Stimulated activated CD8-positive, alpha-beta memory T cell treated with anti-CD3 and anti-CD28 coated beads, Interleukin-4, amount 100 ng/mL, for 1 hour (primary cell): ENCODE measurements at places on chromosomes 16 and 17.
A peak's percentile ranks its signal among the peaks of the same experiment; 100 is the strongest.

- DNase-seq, result no peak
Observed at GRCh38 chr16:88759245-88759975, 25.6 kb downstream of the PIEZO1 start.

DNA sequence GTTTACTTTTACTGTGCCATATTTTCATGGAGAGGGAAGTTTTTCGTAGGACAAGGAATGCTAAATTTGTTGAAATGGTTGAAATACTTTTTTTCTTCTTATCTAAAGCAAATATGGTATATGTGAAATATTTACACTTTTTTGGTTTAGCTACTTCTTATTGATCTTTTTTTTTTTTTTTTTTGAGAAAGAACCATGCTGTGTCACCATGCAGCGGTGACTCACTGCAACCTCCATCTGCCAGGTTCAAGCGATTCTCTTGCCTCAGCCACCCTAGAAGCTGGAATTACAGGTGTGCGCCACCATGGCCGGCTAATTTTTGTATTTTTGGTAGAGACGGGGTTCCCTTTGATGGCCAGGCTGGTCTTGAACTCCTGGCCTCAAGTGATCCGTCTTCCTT, 100.5 kb downstream of the FTO start:
- no peak for DNase-seq

- no peak for DNase-seq
Observed at GRCh38 chr16:57911743-57912142, 59.2 kb downstream of the CNGB1 start.

GRCh38 chr17:61659437-61659836, 68.4 kb upstream of the NACA2 start:
- DNase-seq, result no peak

DNA sequence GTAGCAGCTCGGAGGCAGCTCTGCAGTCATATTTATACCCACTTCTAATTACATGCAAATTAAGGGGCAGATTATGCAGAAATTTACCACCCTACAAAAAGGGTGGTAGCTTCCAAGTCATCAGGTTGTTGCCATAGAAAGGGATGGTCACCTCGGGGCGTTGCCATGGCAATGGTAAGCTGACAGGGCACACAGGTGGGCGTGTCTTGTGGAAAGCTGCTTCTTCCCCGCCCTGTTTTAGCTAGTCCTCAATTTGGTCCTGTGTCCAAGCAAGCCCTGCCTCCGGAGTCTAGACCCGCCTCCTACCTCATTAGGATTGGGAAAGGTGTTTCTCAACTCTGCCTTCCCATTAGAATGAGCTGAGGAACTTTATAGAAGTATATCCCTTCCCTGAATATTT, 98.7 kb downstream of the HS3ST2 start:
- no peak for DNase-seq

- DNase-seq, result no peak
Observed at GRCh38 chr16:21208446-21209230, 2.7 kb downstream of the ZP2 start.

GRCh38 chr17:50596191-50597037, 35.9 kb downstream of the CACNA1G start:
- DNase-seq, result no peak

DNA sequence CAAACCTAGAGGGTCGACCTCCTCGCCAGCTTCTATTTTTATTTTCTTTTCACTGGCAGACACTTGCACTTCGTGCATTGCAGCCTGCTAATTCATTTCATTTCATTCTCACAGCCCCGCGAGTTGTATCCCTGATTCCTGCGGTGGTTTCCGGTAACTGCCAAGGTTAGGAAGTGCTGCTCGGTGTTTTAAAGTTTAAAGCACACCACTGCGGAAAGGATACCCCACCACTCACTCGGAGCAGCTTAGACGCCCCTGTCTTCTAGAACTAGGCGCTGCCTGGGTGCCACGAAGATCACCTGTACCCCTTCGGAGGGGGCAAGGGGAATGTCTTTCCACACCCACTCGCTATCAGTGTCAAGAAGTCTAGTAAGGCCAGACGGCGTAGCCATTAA, 509 bp downstream of the CNEP1R1 start:
- DNase-seq, result peak; percentile 3

GRCh38 chr16:50856991-50857390, 115.1 kb downstream of the CYLD start:
- no peak for DNase-seq

- DNase-seq, result no peak
Observed at GRCh38 chr16:5903153-5903552, 805.6 kb upstream of the EEF2KMT start.

DNA sequence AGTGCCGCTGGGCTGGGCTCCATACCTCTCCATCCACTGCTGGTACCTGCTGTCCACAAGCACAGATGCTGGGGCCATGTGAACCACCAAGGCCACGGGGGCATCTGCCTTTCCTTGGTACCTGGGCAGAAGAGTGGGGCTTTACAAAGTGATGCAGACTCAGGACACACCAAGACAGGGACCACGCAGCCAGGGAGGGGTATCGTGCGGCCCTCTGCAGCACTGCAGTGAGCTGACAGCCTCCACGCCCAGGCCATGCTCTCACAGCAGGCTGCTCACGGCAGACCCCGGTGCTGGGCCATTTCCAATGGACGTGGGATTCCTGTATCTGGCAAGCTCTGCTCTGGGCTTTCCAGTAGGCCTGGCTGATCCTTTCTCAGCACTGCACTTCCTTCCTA, 14.4 kb downstream of the ELAC2 start:
- no peak for DNase-seq

- DNase-seq, result no peak
Observed at GRCh38 chr17:70327723-70328122, 158.4 kb downstream of the KCNJ2 start.

GRCh38 chr17:32277284-32277683, 11.7 kb downstream of the RHBDL3 start:
- DNase-seq, result no peak

DNA sequence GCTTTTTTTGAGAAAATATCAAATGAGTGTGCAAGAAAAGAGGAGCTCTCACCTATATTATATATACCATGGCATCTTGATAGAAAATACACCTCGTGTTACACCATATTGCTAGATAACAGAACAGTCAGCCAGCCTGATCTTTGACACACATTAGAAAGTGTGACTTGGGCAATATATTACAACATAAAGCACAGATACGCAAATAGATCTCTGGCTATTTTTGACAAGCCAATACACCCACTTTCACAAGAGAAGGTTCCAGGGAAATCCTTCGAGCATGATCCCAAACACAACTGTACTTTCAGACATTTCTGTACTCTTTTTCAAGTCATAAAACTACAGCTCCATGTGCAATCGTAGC, 9.4 kb downstream of the GGA2 start:
- DNase-seq, result no peak

DNA sequence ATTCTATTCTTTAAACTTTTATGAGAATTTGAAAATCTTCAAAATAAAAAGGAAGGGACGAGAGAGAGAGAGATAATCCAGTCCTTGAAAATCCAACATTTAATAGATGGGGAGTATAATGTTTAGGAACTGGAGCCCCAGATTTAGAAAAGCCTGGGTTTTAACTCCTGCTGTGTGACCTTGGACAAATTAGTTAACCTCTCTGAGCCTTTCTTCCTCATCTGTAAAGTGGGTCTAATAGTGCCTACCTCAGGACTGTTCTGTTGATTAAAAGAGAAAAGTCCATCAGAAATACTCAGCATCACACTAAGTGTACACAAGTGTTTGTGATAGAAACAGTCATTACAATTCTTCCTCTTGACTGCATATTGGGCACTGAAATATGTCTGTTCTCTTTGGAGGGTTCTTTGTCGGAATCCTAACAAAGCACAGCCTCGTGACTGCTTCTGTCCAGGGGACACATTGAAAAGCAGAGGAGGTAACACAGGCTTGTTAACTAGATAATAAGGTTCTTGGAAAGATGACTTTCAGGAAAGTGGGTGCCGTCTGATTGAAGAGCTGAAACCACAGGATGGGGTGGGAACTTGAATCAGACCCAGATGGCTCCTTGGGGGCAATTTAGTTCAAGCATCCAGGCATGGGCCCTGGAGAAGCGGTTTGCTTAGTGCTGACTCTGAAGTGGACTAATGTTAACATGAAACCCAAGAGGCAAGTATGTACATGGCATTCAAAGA, 128.2 kb downstream of the CLEC16A start:
- DNase-seq, result no peak

DNA sequence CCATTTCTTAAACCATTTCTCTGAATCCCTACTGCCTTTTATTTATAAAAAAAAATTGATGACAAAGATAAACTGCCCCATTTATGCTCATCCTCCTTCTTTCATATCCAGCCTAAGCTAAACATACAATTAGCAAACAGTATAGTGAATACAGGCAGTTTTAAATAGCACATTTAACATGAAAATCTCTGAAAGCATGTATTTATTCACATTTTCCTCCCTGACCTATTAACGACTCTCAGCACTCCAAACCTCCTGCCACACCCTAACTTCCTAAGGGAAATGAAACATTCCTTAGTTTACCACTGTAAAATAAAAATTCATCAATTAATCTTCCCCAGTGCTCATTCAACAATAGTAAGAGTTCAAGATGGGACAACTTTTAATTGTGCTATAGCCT, 56.9 kb downstream of the TRIM37 start:
- no peak for DNase-seq

- DNase-seq, result no peak
Observed at GRCh38 chr17:44903012-44903685, 3.9 kb upstream of the EFTUD2 start.

DNA sequence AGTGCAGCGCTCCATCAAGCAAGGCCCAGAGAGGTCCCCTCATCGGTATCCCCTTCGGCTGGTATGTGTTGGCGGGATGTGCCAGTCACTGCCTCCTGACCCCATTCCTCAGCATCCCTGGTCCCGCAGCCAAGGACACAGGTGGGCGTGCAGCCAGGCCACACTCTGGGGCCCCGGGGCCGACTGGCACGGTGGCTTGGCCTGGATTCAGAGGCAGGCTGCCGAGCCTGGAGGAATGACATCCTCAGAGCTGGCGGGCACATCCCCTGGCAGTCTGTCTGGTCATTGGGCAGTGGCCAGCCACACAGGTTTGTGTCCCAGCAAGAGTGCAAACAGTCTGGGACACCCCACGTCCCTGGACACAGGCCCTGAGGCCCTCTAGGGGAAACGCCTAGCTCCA, 111.1 kb downstream of the SDK2 start:
- DNase-seq, result no peak

- DNase-seq, result no peak
Observed at GRCh38 chr16:12453832-12454231, 349.9 kb downstream of the CPPED1 start.

GRCh38 chr16:48498769-48499631, 111.0 kb downstream of the N4BP1 start:
- no peak for DNase-seq

GRCh38 chr16:22311520-22311919, 14.3 kb downstream of the POLR3E start:
- DNase-seq, result no peak

GRCh38 chr16:50838165-50838564, 96.3 kb downstream of the CYLD start:
- DNase-seq, result no peak

GRCh38 chr17:47400333-47400732, 76.6 kb downstream of the EFCAB13 start:
- no peak for DNase-seq

GRCh38 chr17:66850692-66851091, 15.8 kb downstream of the CACNG5 start:
- DNase-seq, result no peak
